Substantia nigra (tissue), 51 donors: ENCODE measurements at places on chromosomes 7 and 10.
A peak's percentile ranks its signal among the peaks of the same experiment; 100 is the strongest.

DNA sequence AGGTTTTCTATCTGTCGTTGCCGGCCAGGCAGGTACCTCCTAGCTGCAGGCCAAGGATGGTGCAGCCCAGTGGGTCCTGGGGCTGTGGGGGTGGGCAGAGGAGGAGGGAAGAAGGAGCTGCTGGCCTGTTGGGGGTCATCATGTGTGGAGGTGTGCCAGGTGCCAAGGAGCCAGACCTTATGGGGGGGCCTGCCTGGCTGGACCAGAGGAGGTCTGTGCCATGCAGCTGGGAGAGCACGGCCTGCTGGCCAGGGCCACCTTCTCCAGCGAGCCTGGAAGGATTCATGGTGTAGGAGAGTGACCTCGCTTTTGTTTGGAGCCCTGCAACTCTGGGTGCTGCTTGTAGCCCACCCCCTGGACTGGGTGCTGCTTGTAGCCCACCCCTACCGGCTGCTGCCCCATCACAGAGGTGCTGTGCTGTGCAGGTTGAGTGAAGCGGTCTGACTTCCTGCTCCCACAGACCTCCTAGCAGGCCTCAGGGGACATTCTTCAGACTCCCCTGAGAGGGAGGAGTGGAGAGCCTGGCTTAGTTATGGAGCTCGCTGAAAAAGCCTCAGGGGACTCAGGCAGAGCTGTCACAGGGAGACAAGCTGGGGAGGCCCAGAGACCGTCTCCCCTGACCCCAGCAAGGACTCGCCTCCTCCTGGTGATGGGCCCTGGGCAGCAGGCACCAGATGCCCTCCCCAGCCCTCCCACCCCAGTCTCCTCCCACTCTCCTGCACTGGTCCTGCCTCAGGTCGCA, 67.7 kb upstream of the AQP1 start:
- no peak for DNase-seq

GRCh38 chr7:134768243-134768642, 11.2 kb upstream of the CALD1 start:
- no peak for DNase-seq

DNA sequence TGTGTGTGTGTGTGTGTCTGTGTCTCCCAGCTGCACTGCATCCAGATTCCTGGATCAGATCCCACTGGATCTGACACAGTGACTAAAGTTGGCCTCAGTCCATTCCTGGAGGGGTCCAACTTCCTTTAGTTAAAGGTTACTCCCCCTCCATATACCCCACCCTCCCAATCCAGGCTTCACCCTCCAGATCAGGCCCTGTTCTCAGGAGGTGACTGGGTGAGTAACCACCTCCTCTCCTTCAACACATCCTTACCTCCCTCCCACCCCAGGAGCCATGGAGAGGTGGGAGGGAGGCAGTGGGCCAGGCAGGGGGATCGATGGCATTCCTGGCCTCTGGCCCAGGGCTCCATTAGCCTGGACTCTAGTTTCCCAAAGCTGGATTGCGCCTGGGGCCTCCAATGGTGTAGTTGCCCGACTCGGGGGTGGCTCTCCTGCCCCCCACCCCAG, 11.3 kb downstream of the KCNIP2 start:
- DNase-seq, result no peak

GRCh38 chr10:44857363-44858016, 53.6 kb upstream of the TMEM72 start:
- no peak for DNase-seq

DNA sequence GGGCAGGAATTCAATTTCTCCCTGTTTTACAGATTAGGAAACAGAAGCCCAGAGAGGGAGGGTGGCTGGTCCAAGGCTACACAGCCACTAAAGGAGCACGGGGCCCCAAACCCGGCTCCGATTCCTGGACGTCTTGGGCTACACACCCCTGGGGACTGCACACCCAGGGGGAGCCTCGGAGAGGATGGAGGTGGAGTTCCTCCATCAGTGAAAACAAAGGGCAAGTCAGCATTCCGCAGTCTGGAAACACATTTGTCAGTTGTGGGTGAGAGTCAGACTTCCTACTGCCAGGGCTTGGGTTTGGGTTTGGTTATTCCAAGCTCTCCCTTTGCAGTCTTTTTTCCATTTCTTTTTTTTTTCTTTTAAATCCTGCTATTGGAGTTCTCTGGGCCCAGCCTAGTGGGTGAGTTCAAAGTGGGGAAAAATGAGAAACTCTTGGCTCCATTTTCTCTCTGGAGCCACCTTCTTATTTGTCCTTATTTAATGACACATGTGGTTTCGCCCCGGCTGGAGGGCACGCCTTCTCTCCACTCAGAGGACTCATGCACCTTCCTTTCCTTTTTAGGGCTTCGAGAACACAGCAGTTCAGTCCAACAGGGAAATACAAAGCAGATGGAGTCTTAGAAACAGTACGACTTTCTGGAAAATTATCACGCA, 59.9 kb upstream of the AQP1 start:
- DNase-seq, result no peak

DNA sequence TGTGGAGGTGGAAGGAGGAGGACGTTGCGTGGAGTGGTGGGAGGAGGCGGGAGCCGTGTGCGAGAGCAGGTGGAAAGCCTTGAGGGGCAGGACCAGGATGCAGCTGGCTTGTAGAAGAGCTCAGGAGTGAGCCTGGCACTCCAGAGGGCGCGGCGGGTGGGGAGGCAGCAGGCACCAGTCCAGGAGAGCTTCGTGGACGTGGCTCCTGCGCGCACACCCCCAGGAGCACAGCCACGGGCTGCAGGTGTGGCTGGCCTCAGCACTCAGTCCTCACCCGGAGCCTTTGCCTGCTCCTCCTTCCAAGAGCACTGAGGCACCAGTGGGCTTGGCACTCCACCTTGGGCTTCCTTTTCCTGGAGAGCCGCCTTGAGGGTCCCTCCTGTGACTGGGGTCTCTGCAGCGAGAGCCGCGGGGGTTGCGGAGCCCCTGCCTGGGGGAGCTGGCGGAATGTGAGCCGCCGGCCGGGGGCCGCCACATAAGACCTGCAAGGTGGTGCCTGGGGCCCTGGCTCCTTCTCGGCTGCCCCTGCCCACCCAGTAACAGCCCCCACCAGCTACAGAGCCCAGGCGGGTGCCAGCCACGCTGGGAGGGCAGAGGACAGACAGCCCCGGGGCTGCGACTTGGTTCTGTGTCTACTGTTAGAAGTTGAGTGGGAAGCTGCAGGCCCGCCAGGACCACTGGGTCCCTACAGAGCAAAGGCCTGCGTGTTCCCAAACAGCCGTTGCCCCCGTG, 11.1 kb downstream of the MAFK start:
- DNase-seq, result no peak

DNA sequence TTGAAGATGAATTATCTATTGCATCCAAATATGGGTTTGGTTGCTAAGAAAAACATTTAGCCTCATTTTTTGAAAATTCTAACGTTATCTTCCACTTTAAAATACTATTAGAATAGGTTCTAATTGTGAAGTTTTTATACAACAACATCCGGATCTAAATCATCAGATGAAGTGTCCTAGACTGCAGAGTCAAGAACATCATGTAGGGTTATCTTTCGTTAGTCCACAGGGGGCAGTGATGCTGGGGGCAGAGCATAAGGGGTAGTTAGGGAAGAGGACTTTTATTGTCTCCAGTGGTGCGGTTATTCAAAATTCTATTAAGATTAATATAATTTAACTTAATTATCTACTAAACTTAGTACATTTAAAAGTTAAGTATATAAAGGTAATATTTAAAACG, 990.6 kb upstream of the PHF14 start:
- DNase-seq, result no peak

DNA sequence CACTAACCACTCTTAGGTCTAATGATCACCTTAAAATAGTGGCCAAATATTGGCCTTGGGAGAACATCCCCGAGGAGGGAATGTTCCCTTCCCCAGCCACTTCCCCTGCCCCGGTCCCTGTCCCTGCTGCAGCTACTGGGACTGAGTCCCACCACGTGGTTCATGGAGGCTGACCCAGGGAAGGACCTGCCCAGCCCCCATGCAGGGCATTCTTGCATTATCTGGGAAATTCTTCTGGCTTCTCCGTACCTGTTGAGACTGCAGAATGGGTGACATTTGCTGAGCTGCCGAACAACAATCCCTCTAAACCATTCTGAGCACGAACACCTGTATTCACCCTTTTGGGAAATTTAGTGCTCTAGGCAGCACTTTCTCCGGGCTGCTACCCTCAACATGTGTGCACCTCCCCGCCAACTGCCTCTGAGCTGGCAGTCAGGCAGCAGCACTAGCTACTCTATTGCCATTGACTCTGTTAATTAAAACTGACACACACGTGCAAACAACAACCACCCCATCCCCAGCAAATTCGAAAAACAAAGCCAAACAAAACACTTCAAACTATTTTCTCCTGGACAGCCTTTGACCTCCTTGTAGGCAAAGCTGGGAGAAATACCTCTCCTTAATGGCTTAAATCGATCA, 567.4 kb upstream of the MKI67 start:
- no peak for DNase-seq

DNA sequence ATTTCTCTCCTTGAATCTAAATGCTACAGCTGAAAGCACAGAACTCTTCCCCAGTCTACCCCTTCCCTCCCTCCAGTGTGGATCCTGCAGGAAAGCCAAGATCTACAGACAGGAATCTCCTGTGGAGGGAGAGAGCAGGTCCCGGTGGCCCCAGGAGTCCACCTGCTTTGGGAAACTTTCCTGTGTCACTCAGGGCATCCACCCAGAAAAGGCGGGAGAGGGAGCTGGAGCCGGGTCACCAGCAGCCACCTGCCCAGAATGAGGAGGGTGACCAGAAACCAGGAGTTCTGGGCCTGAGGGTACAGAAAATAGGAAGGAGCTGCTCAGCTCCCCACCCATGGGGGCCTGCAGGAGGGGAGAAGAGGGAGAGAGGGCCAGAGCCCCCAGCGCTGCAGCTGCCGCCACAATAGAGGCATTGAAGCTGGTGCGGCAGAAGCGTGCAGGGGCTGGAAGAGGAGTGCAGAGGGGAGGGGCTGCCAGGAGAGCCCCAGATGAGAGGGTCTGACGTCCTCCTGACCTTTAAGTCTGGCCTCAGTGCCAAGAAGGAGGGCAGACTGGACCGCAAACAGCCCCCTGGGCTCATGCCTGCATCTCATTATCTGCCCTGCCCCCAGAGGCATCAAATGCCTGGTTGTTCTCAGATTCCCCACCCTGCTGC, 56.3 kb upstream of the TMEM72 start:
- DNase-seq, result no peak

- DNase-seq, result no peak
Observed at GRCh38 chr10:22158426-22158825, 59.4 kb downstream of the EBLN1 start.

- DNase-seq, result no peak
Observed at GRCh38 chr10:29712108-29712507, 77.3 kb upstream of the SVIL start.

- DNase-seq, result no peak
Observed at GRCh38 chr10:31724296-31724695, 204.3 kb downstream of the ARHGAP12 start.

DNA sequence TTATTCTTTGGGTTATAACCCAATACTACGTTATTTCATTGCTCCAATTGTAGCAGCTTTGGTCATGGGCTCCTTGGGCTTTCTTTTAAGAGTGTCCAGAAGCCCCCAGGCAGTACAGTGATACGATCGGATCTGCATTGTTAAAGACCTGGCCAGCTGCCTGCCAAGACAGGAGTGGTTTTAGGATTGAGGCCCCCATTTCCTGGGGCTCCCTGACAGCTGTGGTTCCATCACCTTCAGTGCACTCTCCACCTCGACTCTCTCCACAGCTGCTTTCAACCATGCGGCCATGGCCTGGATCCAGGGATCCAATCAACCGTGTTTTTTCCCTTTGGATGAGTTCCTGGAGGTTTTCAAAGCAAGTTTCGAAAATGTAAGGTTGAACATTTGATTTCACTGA, 123.4 kb upstream of the BTBD16 start:
- DNase-seq, result no peak

DNA sequence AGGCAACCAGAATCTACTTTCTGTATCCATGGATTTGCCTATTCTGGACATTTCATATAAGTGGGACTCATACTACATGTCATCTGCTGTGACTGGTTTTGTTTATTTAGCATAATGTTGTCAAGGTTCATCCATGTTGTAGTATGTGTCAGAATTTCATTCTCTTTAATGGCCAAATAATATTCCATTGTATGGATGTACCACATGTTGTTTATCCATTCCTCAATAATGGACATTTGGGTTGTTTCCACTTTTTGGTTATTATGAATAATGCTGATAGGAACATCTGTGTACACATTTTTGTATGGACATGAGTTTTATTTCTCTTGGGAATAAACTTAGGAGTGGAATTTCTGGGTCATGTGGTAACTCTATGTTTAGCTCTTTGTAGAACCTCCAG, 133.7 kb downstream of the CREB5 start:
- DNase-seq, result no peak

DNA sequence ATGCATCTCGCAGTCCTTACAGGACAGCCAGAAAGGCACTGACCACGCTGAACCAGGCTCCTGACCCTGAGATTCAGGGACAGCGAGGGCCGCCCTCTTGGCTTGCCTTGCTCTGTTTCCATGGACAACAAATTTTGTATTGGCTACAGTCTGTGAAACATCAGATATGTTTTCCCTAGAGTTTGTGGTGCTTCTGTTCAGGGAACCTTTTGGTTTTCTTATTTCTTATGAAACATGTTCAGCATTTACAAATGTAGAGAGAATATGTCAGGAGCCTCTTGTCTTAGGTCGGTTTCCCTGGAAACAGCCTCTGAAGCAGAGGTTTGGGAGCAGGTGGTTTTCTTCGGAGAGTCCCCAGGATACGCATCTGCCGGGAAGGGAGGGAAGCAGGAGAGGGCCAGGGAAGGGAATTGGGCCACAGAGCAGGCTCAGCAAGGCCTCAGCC, 260.1 kb downstream of the CCDC3 start:
- no peak for DNase-seq

DNA sequence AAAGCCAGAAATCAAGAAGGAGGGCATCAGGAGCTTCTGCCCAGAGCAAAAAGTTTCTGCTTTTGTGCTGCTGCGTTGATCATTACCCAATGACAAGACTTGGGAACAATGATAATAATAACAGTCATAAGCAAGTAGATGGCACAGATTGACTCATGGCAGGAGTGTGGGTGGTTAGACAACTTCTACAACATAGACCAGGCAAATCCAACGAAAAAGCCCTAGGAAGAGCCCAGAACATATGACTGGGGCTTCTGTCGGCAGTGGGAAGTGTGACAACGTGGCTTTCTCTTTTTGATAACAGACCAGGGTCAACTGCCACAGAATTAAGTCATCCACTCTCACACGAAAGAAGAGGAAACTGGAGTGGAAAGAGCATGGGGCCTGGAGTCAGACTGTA, 85.4 kb upstream of the TRIL start:
- no peak for DNase-seq

DNA sequence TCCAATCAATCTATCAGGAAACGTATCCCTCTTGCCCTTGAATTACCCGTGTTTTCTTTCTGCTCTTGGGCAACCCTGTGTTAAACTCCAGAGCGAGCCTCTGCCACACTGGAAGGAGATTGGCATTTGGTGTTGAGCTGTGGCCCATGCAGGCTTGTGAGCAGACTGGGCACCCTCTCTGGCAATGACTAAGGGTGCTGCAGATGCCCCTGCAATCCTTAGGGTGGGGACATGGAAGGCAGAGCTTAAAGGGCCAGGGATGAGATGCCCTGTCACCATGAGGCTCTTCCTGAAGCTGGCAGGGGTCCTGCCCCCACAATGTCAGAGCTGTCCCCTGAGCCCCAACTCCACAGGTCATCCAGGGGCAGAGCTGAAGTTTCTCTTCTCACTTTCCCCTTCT, 19.5 kb upstream of the FAM180A start:
- DNase-seq, result no peak

- DNase-seq, result peak; percentile 58
Observed at GRCh38 chr10:22325272-22326144, 4.6 kb downstream of the BMI1 start.

- DNase-seq, result no peak
Observed at GRCh38 chr10:17201794-17202116, 283 bp upstream of the TRDMT1 start.
